ENCODE measurements at places on chromosomes 7 and 10.

DNA sequence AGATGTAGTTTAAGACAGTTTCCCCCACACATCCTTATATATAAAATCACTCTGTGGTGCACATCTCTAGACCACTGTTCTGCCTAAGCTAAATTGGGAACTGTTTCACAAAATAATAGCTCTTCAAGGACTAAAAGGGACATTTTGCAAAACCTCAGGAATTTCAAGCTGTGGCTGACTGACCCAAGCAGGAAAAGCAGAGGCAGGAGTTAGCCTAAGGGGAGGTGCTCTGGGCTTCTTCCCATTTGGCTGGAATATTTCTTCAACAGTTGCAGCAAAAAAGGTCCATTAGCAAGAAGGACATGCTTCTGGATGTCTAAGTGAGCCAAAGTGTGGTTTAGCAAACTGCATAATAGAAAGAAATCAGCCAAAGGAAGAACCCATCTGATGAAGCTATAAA, 551.2 kb upstream of the ANKRD30A start:
- DNase-seq: peak; percentile 30

DNA sequence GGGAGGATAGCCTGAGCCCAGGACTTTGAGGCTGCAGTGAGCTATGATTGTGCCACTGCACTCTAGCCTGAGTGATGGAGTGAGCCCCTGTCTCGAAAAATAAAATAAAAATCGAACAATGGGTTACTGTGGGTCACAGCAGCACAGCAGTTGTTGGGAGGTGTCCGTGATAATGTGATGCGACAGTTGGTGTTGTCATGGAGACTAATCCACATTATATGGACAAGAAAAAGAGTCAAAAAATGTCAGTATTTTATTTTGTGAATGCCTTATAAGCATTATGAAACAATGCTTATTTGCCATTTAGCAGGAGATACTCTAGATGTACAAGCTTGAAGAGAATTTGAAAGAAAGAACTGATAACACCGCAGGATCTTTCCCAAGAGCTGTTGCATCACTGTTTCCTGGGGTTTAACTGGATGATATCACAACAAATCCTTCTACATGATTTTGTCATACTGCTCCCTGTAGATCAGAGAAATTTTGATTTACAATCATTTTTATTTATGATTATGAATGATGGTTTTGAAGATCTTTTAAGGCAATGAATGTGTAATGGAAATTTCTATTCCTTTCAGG, 195.4 kb downstream of the BAMBI start:
- no peak for DNase-seq

DNA sequence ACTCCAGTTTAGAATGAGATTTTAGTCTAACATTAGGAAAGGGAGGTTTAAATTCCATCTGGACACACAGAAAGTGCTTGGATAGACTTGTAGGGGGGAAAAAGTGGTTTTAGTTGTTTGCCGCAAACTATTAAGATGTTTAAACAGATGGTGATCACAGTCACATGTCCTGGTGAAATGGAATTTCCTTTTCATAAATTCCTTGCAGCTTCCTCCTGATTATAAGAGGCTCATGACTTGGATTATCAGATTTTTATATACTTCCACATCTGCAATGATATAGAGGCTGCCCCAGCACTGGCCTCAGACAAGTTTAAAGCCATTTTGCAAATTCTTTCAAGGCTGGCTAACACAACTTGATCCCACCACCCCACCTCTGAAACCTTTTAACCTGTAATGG, 106.4 kb upstream of the ARMC3 start:
- DNase-seq: peak; percentile 86

- no peak for DNase-seq
Measured at GRCh38 chr7:17054836-17055235, 173.1 kb upstream of the AGR3 start.

DNA sequence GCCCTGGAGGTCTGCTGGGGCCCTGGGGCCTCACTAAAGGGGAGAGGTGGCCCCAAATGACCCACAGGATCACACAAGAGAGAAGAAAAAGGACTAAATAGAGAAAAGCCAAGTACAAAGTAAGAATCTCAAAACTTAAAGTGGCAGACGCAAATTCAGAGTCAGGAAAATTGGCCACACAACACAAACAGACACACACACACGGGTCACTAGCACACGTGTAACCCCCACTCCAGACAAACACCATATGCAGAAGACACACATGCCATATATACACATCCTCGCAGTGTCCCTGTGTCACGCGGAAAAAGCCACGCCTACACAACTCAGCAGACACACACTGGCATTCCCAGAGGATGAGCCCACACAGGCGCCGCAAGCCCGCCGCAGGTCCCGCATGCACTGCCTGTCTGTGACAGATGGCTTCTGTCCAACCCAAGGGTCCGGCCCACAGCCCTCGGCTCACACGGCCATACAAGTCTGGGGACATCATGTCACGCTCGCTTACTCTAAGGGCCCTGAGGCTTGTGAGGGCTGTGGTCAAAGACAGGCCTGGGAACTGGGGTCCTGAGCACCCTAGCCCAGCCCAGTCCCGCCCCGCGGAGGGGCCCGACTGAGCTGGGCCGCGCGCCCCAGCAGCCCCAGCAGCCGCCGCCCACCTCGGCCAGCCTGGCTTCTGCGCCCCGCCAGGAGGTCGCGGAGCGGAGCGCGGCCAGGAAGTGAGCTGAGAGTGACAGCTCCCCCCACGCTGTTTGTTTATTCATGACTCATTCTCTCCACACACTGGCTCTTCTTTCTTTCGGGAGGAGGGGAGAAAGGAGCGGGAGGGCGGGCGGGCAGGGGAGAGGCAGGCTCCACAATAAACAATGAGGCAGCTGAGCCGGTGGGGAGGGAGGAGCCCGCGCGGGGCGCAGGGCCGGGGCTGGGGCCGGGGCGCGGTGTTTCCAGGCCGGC, 95.5 kb upstream of the ZMIZ1 start:
- DNase-seq: peak; percentile 97

GRCh38 chr10:74055383-74056049, 57.6 kb downstream of the VCL start:
- DNase-seq: no peak

GRCh38 chr7:7272294-7272693, 90.0 kb downstream of the C1GALT1 start:
- DNase-seq: peak; percentile 29

DNA sequence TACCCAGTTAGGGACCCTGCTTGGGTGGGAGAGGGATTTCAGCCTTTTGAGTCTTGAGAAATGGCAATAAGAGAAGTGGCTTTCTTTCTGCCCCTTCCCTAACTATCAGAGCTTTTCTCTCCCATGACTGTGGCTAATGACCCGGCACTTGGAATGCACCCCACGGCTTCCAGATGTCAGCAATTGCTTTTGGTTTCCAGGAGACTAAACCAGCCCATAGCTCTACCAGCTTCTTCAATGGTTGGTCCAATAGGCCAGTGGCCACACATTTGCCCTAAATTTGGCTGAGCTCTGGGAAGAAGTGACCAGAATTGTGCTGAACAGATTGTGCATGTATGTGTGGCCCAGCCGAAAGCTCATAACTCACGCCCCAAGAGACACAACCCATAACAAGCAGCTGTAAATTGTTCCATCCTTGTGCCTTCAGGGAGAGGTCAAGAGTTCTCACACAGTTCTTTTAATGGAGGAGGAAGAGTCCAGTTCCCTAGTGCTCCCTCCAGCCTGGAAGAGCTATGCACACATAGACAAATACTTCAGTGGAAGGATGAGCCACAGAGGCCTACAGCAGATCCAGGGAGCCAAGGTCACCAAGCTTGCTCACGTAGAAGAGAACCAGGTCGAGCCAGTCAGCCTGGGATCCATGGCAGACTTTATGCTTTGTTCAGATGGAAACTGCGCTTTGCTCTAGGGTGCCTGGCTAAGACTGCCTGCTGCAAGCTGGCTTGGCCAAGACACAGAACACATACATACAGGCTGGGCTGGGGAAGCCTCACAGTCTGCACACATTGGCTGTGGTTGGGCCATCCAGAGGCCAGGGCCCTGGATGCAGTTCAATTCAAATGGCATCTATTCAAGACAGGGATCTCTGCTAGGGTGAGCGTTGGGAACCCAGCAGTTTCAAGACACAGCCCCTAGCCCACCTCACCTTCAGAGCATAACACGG, 131.8 kb upstream of the HABP2 start:
- no peak for DNase-seq

- no peak for DNase-seq
Measured at GRCh38 chr7:31105256-31105950, 53.3 kb downstream of the ADCYAP1R1 start.

GRCh38 chr10:108673741-108674140, 1249.6 kb downstream of the XPNPEP1 start:
- DNase-seq: no peak

DNA sequence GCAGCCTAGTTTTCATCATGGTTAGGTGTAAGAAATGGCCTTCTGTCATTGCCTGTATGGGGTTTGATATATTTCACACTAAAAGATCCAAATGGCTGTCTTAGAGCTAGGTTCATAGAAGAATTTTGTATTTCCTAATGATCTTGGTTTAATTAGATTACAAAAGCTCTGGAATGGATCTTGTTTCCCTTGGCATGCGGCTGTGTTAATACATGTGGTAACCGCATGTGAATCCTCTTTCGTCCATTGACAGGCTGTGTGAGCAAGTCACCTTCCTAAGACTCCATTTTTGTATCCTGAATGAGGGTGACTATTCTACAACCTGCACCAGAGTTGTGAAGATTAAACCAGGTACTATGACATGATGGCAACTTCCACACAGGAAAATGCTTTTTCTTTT, 12.4 kb upstream of the FZD1 start:
- DNase-seq: no peak

- DNase-seq: no peak
Measured at GRCh38 chr7:144164784-144165183, 18.5 kb upstream of the CTAGE4 start.

GRCh38 chr7:91045606-91046005, 218.6 kb upstream of the FZD1 start:
- DNase-seq: no peak

DNA sequence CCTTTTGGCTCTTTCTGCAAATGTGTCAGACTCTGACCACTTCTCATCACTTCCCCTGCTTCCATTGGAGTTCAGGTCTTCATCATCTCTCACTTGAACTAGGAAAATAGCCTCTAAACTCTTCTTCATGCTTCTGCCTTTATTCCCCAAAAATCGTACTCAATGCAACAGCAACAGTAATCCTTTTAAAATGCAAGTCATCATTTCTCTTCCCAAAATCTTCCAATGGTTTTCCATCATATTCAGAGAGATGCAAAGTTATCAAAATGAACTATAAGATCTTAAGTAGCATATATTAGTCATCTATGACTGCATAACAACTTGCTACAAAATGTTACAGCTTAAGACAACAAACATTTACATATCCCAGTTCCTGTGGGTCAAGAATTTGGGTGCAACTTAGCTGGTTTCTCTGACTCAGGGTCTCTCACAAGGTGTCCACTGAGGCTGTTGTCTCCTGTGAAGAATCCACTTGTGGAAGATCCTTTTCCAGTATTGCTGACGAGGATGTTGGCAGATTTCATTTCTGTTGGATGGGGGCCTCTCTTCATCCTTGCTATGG, 31.0 kb upstream of the ETV1 start:
- peak; percentile 11 for DNase-seq

DNA sequence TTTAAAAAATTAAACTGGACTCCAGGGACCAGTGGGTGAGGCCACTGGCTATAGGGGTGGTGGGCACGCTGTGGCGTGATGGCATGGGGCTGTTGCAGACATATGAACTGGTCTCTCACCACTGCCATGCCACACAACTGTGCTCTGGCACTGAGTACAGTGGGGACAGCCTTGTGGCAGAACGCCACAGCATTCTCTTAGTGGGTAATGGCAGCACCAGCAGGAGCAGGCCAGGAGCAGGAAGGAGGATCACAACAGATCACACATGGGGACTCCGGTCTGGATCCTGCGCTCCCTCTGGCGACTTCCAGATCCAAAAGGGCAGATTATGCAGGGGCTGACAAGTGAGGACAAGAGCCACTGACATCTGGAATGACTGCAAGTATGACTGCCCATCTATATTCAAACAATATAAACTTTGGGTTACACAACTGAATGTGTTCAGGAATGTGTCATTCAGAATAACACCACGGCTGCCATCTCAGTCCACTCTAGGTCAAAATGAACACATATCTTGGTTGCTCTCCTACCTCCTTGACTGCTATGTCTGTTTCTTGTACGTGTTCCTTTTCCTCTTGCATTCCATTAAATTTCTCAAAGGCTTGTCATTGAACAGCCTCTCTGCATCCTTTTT, 176.0 kb downstream of the KMT2E start:
- DNase-seq: no peak

- no peak for DNase-seq
Measured at GRCh38 chr10:62446627-62447026, 72.5 kb downstream of the ZNF365 start.

DNA sequence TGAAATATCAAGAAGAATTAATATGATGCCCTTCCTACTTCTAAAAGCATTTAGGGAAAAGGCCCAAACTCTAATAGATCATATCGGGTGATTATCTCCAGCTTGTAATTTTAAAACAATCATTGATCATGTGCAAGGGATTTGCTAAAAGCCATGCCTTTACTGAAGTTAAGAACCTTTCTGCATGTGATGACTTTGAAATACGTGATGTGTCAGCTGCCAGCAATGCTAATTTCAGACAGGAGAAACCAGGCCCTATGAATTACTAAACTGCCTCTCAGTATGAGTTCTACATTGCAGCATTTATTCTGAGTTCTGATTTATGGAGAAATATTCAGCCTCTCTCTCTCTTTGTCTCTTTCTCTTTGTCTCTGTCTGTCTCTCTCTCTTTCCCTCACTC, 203.6 kb upstream of the AKR1E2 start:
- DNase-seq: peak; percentile 13

DNA sequence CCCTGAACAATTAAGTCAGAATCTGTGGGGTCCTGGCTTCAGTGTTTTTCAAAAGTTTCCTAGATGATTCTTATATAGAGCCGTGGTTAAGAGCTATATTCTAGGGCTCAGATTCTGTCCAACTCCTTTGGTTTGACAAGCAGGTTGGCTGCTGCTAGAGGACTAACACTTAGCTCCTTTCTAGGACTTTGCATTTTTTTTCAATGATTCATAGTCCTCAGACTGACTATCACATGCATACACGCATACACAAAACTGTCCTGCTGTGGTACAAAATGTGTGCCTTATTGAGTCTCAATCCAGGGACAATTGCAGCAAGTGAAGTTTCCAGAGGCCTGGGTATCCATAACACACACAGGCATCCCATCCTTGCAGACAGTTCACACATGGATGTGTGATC, 392.0 kb downstream of the NRG3 start:
- peak; percentile 51 for DNase-seq

DNA sequence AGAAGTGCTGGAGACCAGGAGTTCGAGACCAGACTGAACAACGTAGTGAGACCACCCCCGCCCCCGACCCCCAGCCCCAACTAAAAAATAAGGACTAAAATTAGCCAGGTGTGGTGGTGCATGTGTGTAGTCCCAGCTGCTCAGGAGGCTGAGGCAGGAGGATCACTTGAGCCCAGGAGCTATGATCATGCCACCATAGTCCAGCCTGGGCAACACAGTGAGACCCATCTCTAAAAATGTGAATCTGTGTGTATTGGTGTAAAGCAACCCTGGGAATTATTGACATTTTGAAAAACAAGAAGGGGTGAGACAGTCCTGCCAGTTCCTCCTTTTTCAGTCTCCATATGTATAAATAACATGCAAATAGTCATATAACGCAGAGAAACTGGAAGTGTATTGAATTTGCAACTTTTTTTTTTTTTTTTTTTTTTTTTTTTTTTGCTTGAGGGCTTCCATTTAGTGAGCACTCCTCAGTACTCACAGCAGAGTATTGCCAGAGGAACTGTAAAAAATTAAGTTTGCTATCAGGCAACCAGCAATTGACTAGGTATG, 3.4 kb upstream of the ITGB1 start:
- no peak for DNase-seq

- no peak for DNase-seq
Measured at GRCh38 chr10:84123362-84123761, 15.9 kb upstream of the GHITM start.
